CD8-positive, alpha-beta memory T cell (primary cell): ENCODE measurements at places on chromosomes 6 and 20. TPM values are rescaled to one million over a fixed set of nuclear protein-coding genes. Genes with fewer than 3 reads are reported as not detected.

Gene IPCEF1
- total RNA-seq, result 19.2 TPM

Gene C4B
- total RNA-seq, result 3.7 TPM

- no peak for DNase-seq
These were observed at the start of gene GRM1 for GRCh38 chr6:146028851-146029572. Gene GRM1 (plus strand): TSS chr6:146029062. CDS start chr6:146029518, 456 bp downstream.

- DNase-seq, result no peak
These were observed 25.7 kb downstream of the PSMG4 start for GRCh38 chr6:3284436-3284876.

Gene APCDD1L
- not detected for total RNA-seq

- DNase-seq, result no peak
These were observed 5.9 kb downstream of the C6orf163 start for GRCh38 chr6:87350516-87350915.

GRCh38 chr6:126086560-126086959 lies 100.2 kb downstream of the TRMT11 start:
- no peak for DNase-seq
